NCI-H82 (cell line): ENCODE measurements at places on chromosomes 3 and 15.

- DNase-seq: no peak
These were observed 869.8 kb upstream of the CFAP20DC start for GRCh38 chr3:59919586-59919985.

- DNase-seq: no peak
These were observed 33.1 kb downstream of the RASGRP1 start for GRCh38 chr15:38531509-38531908.

GRCh38 chr3:54535619-54536018 lies 392.2 kb downstream of the LRTM1 start:
- DNase-seq: no peak

DNA sequence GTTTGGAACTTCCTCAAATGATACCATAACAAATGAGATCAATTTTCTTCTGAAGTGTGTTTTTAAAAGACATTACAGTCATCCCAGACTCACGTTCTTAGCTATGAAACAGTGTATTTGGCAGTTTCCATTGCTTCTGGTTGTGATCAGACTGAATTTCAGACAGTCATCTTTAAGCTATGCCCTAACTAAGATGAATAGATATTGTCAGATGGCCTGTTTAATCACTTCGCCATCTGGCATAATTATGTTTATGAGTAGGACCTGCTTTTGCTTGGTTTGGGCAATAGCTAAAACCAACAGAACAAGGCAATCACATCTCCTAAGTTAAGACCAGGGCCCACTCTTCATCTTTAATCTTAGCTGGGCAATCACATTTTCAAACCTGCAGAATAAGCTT lies 313.1 kb downstream of the SV2B start:
- peak; percentile 76 for DNase-seq

GRCh38 chr3:77039606-77040171 lies at the start of gene ROBO2:
ROBO2 (plus strand) TSS chr3:77040099; CDS start chr3:77040786, 687 bp downstream.
- DNase-seq: peak; percentile 93

DNA sequence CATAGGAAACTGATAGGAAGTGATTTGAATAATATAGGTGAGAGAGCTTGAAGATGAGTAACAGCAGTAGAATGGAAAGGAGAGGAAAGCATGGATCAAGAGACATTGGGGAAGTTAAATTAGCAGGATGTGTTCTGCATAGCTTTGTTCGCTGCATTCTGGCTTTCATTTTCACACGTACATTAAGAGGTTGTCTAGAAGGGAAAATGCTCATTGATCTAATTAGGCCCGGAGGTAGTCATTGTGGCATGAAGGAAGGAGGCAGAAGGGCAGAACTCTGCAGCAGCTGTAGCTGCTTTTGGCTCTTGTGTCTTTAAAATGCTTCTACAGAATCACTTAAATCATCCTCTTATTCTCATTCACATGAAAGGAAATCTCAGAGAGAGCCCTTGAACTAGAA lies 40.3 kb downstream of the KCNAB1 start:
- DNase-seq: peak; percentile 35
